ENCODE measurements at places on chromosomes 12 and 14.

DNA sequence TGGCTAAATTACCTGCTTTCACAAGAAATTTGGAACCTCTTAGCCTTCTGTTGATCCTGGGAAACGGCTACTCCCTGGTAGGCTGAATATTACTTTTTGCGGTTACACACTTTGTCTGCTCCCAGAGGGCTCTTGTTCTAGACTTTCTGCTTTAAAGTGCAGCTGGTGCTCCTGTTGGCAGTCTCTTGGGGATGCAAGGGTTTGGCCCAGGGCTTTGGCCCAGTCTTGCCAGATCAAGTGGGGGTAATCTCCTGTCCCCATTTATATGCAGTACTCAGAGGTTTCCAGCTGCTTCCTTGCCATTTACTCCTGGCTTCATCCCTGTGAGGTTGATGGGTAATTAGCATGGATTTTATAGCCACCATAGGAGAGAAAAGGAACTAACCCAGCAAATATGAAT, 558.2 kb upstream of the MIS18BP1 start:
- no peak for DNase-seq

GRCh38 chr14:103868242-103868897, 21.0 kb upstream of the PPP1R13B start:
- DNase-seq, result no peak

DNA sequence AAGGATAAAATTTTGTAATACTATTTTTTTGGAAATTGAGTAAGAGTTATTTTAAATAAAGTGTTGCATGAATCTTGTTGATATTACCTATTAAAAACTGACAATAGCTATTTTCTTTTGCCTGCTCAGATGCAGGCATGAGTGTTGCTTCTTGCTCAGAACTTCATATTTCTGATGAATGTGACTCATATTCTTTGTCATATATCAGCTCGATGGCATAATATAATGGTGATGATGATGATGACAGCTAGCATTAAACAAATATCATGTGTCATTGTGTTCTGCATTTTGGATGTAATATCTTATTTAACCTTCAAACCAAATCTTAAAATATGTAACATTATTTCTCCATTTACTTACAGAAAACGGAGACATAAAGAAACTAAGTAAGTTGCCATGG, 605.5 kb upstream of the FOXG1 start:
- DNase-seq, result no peak

- DNase-seq, result no peak
These were observed 16.8 kb downstream of the MSI1 start for GRCh38 chr12:120352117-120352516.

DNA sequence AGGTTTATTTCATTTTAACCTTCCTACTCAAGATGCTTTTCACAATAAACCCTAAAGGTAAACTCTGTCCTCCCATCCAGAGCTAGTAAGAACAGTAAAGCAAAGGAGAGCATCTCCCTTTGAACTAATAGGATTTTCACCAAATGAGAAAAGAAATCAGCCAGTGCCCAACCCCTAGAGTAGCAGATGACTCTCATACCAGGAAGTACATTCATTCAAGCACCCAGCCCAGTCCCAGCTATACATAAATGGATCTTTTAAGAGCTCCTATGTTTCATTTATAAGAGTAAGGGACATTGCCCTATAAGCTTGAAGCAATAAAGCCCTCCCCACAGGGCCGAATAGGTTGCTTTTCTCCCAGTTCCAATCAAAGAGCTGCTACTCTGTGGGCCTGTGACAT, 7.6 kb downstream of the BAZ2A start:
- DNase-seq, result no peak
